ENCODE measurements at places on chromosomes 13 and 19. TPM values are rescaled to one million over a fixed set of nuclear protein-coding genes. Genes with fewer than 3 reads are reported as not detected.

Gene N4BP2L1
- total RNA-seq, result 0.43 TPM

Gene FFAR2
- not detected for total RNA-seq

Gene SHD
- total RNA-seq, result not detected

Gene BLOC1S3
- 11.6 TPM for total RNA-seq

Gene LILRA5
- total RNA-seq, result not detected

Gene SHFL
- 22.8 TPM for total RNA-seq

Gene PRTN3
- total RNA-seq, result not detected

Gene ZNF816
- total RNA-seq, result 8.2 TPM

Gene TTC9B
- not detected for total RNA-seq

Gene TRPM4
- 8.8 TPM for total RNA-seq

Gene CGB3
- total RNA-seq, result not detected

Gene C19orf67
- not detected for total RNA-seq

Gene KASH5
- total RNA-seq, result not detected

Gene FAAP24
- total RNA-seq, result 6.2 TPM

Gene SIGLEC10
- total RNA-seq, result 0.14 TPM

Gene PLK5
- not detected for total RNA-seq

Gene DENND1C
- not detected for total RNA-seq

Gene KIR2DL1
- total RNA-seq, result not detected

Gene MIPEP
- 33.2 TPM for total RNA-seq

Gene C19orf73
- total RNA-seq, result 0.66 TPM

Gene LILRB3
- not detected for total RNA-seq

Gene PDCD5
- 62.7 TPM for total RNA-seq

Gene PROZ
- total RNA-seq, result not detected

Gene ENOX1
- 0.57 TPM for total RNA-seq

Gene ADAMTSL5
- 6.3 TPM for total RNA-seq

Data from placental pericyte (primary cell).